Stimulated activated CD8-positive, alpha-beta memory T cell treated with anti-CD3 and anti-CD28 coated beads, Interleukin-15, amount 100 ng/mL, for 4 hours (primary cell): ENCODE measurements at places on chromosomes 1 and 21.

GRCh38 chr1:233912909-233913308 is 8.4 kb downstream of the SLC35F3 start:
- DNase-seq, result no peak

DNA sequence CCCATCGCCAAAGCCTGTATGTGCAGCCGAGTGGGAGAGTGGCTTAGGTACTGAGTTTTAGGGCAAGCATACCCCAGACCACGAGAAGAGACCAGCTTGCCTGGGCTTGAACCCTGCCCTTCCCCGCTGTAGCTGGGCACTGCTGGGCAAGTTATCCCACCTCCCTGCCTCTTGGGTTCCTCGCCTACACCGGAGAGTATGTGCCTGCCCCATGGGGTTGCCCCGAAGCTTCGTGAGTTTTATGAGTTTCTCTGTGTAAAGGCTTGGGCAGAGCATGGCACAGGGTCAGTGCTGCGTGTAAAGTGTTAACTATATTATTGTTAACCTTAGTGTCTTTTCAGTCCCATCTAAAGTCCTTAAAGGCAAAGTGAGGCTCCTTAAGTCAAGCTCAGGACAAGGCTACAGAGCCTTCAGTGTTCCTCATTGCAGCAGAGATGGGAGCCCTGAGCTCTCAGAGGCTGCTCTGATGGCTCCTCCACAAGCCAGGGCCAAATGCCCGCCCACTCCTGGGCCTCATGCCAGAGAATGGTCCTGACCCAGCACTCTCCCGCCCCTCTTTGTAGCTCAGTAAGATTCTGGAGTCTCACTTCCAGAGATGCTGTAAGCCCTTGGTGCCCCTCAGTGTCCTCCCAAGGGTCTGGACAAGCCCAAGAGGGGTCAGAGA is 37.0 kb upstream of the KCNA10 start:
- no peak for DNase-seq

DNA sequence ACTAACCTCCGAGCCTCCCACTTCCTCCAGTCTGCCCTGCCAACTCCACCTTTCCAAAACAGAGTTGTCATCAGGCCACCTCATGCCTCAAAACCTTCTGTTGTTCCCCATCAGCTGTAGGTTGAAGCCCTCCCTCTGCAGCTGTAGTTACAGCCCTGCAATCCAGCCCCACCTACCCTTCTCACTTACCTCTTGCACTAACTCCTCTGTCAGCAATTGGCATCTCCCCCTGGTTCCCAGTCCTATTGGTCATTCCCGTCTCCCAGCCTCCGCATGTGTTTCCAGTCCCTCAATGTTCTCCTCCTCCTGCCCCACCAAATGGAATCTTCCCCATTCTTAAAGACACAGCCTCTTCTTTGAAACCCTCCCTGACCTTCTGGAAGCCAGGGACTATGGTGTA is 100.1 kb upstream of the GCLM start:
- no peak for DNase-seq

- no peak for DNase-seq
Observed at GRCh38 chr1:247440001-247440620, 17.8 kb downstream of the OR2B11 start.

DNA sequence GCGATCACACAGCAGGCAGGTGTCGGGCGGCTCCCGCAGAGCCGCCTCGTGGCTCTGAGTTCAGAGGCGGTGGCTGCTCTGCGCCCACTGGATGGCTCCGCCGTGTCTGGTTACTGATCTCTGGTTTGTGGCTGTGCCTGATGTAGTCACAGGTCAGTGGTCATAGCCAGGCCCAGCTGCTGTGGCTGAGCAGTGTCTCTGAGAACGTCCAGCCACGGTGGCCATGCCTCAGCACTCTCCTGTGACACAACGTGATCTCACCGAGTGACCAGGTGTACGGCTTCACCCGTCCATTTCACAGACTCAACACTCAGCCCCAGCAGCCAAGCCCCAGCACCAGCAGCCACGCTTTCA is 61.2 kb downstream of the KCNN3 start:
- no peak for DNase-seq

- DNase-seq, result no peak
Observed at GRCh38 chr1:244704107-244704506, 51.2 kb downstream of the DESI2 start.

DNA sequence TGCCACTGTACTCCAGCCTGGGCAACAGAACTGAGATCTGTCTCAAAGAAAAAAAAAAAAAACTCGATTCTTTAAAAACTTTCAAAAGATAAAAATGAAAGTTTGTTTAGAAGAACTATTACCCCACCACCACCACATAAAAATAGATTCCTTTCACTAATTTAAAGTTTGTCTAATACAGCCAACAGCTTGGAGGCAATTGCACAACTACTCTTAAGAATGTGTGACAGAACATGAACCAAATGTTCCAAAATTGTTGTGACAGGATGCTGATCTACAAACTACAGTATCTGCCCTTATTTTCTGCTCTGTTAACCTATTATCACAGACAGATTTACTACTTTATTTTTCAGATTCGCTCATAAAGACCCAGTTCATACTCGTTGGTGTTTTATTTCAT is 5.5 kb upstream of the TGFBR3 start:
- no peak for DNase-seq

DNA sequence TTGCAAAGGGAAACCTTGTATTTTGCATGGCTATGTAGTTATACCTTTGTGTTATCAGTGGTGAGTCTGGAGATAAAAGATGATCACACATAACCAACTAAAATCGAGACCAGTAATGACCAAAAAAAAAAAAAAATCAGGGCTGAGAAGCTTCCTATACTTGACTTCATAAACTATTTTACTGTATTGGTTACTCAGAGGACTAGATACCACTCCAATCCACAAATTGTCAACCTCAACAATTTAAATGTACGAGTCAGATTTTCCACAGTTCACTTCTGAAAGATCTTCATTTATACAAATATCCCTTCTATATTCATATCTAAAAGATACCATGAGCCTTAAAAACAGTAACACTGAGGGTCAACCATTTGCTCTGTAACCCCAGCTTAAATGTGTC is 71.7 kb downstream of the NRIP1 start:
- no peak for DNase-seq

GRCh38 chr1:81304187-81304586 is 496.5 kb upstream of the ADGRL2 start:
- no peak for DNase-seq

DNA sequence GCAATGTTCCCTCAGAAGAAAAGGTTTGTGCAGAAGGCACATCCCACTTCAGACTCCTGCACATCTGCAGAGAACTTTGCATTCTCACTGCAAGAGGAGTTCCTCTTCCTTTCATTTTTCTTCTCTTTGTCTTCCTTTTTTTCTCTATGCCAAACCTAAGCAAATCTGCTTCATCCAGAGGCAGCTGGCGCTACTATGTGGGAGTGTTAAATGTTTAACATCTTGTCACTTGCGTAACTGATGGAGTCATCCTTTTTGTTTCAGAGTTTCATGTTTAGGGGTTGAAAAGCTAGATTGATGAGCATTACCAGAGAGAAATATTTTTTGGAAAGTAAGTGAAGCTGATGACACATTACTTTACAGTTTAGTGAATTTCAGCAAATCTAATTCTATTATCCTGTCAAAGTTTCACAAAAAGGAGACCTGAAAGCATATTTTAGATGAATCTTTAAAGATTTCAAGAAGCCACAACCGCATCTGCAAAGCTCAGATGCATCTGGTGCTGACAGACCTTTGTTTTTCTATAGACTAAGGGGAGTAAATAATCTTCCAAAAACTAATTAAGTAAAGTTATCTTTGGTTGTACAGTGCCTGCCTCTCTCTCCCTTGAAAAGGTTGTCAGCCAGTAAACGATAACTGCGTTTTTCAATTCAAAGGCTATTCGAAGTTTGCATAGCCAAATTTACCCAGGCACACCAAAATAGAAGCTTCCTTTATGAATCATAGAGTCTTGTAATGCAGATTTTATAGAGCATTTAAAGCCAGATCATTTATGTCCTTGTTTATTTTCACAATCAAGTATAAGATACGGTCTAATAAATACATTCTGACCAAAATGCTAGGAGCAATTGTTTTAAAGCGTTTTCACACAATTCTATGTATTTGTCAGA is 1.2 kb upstream of the LRRC53 start:
- DNase-seq, result no peak

DNA sequence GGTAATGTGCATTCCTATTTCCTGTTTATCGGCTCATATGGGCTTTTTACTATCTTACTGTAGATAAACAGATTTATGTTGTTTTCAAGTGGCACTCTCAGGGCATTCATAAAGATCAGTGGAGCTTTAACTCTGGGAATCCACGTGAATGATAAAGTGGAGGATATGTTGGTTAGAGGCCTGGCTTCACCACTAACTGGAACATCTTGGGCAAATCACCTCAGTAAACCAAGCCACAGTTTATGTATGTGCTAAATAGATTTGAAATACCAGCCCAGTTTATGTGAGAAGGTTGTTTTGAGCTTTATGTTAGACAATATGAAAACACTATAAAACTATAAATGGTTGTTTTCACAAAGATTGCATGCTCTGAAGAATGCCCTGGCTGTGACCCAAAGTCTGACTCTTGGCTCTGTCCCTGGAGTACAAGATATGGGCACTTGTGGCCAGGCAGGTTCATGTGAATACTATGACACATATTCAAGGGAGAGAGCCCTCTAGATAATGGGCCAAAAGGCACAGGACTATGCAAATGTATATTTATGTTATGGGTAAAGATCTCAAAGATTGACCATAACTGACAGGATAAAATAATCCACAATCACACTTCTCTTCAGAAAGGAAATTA is 36.7 kb downstream of the FAM163A start:
- no peak for DNase-seq

- no peak for DNase-seq
Observed at GRCh38 chr21:39397646-39398385, 47.8 kb downstream of the LCA5L start.

- DNase-seq, result no peak
Observed at GRCh38 chr1:202255343-202255742, 61.7 kb downstream of the LGR6 start.

GRCh38 chr1:71448444-71448843 is 367.6 kb upstream of the ZRANB2 start:
- DNase-seq, result no peak

- no peak for DNase-seq
Observed at GRCh38 chr1:151635479-151636072, 23.7 kb downstream of the SNX27 start.

DNA sequence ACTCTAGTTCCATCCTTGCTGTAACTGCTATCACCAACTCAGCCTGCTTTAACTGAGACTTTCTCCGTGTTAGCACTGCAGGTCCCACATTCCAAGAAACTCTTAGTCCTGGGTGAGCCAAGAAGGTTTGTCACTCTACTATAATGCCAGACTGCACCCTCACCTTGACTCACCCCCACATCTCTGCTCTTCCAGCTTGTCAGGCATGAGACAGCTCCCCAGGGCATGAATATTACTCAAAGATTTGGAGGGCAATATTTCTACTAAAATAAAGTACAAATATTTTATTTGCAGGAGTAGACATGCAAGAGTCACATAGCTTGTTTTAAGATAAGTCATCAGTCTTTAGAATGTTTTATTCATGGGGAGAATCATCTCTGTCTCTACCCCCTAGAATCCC is 110.2 kb downstream of the MATN1 start:
- DNase-seq, result no peak

- DNase-seq, result no peak
Observed at GRCh38 chr1:86641318-86641717, 63.1 kb upstream of the SH3GLB1 start.

- DNase-seq, result no peak
Observed at GRCh38 chr1:52976183-52977035, 49.3 kb downstream of the SCP2 start.

DNA sequence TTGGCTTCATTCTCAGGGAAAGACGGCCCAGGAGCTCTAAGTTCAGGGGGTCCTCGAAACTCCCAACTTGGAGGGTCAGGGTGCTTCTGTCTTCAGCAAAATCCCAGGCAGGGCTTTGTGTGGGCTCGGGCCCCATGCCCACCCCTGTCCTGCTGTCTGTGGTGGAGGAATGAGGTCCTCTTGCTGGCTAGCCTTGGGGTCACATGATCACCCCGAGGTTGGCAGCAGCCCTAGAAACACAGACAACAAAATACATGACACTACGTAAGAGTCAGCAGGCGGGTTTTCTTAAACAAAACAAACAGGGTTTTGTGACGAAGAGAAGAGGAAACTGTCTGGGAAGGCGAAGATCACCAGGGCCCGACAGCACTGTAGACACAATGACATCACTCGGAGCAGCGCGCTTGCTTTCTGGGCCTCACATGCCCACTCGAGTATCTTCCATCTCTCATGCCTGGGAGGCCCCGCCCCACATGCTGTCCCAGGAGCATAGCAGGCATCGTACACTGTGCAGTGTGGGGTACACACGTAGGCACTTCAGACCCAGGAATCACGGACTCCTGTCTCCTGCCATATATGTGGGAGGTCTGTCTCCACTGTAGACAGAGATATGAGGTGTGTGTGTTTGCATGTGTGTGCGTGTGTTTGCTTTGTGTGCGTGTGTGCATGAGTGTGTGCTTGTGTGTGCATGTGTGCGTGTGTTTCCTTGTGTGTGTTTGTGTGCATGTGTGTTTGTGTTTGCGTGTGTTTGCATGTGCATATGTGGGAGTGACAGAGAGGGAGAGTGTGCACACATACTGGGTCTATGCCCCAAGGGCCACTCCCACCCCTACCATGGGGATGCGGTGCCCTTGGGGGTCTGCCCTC is 94.7 kb downstream of the SIK1 start:
- no peak for DNase-seq

DNA sequence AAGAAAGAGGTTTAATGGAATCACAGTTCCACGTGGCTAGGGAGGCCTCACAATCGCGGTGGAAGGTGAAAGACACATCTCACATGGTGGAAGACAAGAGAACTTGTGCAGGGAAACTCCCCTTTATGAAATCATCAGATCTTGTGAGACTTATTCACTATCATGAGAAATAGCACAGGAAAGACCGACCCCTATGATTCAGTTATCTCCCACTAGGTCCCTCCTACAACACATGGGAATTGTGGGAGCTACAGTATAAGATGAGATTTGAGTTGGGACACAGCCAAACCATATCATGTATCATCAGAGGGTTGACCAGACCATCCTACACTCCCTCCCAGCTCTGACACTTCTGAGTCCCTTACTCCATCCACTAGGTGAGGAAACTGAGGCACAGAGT is 143.9 kb upstream of the KLHDC7A start:
- no peak for DNase-seq

- no peak for DNase-seq
Observed at GRCh38 chr21:42591170-42591869, 62.1 kb upstream of the PDE9A start.

DNA sequence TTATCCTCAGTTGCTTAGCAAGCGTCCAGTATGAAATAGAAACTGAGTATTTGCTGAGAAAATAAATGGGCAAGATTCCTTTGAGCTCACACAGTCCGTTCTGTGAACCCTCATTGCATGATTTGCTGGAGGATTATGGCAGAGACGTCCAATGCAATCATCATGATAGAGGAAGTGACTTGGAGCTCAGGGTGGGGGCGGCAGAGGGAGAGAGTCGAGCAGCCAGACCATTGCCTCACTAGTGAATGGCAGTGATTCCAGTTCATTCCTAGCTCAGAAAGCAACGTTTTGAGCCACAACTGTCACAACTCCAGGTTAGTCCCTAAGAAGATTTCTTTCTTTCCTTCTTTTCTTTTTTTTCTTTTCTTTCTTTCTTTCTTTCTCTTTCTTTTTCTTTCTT is 27.5 kb upstream of the COL9A2 start:
- no peak for DNase-seq
